Activated CD4-positive, alpha-beta T cell treated with anti-CD3 and anti-CD28 coated beads for 24 hours (primary cell): ENCODE measurements at places on chromosomes 16 and 17.

DNA sequence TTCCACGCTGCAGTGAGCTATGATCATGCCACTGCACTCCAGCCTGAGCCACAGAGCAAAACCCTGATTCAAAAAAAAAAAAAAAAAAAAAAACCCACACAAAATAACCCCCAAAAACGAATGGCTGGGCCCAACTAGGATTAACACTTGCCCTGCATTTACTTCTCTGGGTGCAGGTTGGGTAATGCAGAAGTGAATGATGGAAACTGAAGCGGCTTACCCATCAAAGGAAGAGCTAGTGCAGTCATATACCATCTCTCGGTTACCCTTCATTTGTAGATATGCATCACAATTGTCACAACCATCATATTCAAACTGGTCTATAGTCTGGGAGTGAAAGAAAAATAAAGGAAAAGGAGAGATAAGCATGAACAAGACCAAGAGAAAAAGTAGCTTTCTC is 819 bp downstream of the SUPT4H1 start:
- DNase-seq = no peak

GRCh38 chr17:30905742-30906100 is 317 bp downstream of the TEFM start:
- DNase-seq = no peak

DNA sequence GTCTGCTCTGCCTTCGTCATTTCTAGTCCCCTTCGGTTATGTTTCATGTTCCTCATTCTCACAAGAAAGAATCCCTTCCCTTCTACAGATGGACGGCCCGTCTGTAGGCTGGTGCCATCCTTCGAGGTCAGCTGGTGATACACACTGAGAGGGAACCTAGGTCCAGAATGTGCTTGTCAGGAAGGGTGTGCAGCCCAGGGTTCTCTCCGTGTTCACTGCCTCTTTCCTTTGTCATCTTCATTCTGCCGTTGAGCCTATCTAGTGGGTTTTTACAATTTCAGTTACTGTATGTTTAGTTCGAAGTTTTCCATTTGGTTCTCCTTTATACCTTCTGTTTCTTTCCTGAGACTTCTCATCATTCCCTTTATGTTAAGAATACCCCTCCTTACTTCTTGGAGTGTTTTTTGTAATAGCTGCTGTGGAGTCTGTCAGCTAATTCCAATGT is 18.9 kb downstream of the KIAA0513 start:
- DNase-seq = no peak

- DNase-seq = no peak
Observed at GRCh38 chr17:17742688-17743390, 61.6 kb downstream of the RAI1 start.

DNA sequence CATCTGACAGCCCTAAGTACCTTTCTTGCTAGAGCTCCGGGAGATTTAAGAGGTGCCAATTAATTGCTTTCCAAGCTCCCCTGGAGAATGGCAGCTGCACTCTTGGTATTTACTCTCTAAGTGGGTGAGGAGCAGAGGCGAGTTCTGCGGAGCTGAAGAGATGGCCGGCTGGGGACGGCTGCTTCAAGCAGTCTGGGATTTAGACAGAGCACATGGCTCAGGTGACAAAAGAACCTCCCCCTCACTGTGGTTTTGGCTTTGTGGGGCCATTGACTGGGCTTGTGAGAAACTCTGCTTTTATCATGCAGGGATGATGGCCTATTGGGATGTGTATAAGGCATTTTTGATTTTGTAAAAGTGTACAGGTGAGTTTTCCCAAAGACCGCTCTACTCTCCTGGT is 239.3 kb upstream of the EEF2KMT start:
- DNase-seq = no peak

- DNase-seq = no peak
Observed at GRCh38 chr17:67555855-67556254, 161.9 kb upstream of the NOL11 start.

DNA sequence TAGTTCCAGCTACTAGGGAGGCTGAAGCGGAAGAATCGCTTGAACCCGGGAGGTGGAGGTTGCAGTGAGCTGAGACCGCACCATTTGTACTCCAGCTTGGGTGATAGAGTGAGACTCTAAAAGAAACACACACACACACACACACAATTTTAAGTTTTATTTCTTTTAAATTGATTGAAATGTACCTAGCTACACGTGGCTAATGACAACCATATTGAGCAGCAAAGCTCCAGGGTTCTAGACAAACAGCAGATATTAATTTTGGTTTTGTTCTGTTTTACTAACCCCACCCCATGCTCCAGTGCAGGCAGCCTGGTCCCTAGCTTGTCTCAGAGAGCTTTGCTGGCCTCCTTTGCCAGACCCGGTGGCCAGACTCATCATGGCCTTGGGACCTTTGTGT is 16.0 kb upstream of the RAI1 start:
- DNase-seq = no peak

GRCh38 chr17:12388226-12388625 is 277.5 kb upstream of the MYOCD start:
- DNase-seq = no peak

DNA sequence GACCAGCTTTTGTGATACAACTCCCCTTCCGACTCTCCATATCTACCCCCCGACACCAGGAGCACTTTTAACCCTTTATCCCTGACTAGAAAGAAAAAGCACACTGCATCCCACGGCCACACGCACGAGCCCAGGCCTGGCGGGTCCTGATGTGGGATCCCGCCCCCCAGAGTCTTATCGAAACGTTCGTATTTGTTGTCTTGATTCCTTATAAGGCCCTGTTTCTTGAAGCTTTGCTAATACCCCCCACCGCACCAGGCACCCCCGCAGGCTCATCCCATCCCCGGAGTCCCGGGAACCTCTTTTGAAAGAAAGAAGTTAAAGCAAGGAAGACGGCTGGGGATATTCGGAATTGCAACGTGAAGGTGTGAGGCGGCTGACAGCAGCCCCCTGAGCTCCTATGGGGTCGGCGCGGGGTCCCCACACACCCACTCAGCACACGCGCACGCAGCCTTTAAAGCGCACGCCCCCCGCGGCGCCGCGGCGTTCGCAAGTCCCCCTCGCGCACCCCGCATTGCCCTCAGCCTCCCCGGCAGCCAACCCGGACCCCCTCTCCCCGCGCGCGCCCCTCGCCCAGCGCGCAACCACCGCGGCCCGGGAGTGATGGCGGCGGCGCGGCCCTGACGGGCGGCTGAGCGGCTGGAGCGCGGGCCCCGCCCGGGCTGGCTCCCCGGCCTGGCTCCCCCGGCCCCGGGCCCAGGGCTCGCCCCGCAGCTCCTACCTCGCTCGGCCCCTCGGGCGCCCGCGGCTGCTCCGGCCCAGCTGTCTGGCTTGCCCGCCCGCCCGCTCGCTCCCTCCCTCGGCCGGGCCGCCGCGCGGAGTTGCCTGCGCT is 448 bp downstream of the STAT5B start:
- DNase-seq = no peak

DNA sequence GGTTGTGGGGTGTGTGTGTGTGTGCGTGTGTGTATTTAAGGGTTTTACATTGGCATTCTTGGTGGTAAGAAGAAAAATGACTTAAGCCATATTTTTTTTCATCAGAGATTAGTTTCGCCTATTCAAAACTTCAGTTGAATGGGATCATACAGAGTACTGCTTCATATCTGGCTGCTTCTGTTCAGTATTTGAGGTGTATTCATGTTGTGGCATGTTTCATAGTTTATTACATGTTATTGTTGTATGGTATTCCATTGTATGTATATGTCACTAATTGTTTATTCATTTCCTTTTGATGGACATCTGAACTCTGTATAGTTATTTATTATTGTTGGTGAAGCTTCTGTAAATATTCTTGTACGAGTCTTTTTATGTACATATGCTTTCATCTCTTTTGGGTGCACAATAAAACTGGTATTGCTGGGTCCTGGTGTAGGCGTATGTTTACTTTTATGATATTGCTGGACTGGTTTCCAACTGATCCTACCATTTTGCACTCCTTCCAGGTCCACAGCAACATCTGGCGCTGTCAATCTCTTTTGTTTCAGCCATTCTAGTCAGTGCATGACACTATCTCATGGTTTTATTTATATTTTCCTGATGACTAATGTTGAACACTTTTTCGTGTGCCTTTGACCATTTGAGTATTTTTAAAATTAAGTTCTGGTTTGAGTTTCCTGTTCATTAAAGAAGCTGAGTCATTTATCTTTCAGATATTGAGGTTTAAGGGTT is 77.4 kb upstream of the MAF start:
- no peak for DNase-seq

GRCh38 chr17:38731526-38732294 is 1.6 kb downstream of the CISD3 start:
- no peak for DNase-seq

GRCh38 chr16:56520251-56520577 is 390 bp upstream of the BBS2 start:
- DNase-seq = no peak

DNA sequence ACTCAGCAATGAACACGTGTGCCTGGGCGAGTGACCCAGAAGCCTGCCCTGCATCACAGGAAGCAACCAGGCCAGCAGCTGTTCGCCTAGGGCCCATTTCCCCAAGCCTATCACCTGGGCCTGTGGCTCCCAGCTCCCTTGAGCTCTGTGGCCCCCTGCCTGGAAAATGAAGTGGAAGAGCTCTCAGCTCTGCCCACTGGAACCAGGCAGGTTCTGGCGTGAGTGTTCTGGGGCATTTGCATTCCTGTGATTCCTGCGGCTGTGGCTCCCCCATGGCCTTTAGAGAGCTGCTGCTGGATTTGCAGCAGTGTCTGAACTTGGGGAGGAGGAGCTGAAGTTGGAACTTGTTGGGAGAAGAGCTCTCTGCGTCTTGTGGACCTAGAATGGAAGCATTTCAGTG is 22.8 kb downstream of the PGS1 start:
- no peak for DNase-seq

DNA sequence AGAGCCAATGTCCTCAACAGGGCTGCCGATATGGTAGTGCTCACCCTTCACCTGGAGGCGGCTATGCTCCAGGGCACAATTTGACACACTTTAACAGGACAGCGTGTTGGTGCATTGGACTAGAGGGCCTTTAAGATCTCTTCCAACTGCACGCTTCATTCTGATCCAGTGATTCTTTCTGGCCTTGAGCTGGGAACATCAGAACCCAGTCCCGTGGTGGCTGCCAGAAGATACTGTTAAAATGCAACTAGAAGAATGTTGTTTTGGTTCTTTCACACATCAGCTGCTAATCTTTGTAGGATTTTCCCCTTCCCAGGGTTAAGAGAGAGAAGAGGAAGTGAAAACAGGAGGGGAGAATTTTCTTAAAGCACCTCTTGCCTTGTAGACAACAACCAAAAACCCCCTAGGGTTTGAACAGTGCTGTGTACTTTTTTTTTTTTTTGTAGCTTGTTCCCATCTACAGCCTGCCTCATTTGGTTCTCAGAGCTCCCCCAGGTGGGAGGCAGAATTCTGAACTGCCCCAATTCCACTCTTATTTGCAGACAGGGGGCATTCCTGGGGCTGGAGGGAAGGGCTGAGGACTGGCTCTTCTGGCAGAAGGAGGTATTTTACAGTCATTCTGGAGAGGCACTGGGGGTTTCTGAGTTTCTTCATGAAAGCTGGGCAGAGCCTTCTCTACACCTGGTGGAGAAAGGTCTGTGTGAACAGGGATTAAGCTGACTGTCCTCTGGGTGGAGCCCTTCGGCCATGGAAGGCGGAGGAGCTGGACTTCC is 32.4 kb downstream of the SMARCE1 start:
- no peak for DNase-seq

GRCh38 chr17:72120642-72121163 is at the start of gene SOX9:
Gene SOX9, plus strand, starts transcription at chr17:72121020. Its CDS starts 372 bp downstream, at chr17:72121392.
- no peak for DNase-seq
